ENCODE measurements at places on chromosomes 16 and 17. TPM values are rescaled to one million over a fixed set of nuclear protein-coding genes. Genes with fewer than 3 reads are reported as not detected.

GRCh38 chr16:2966043-2966807 is 2.1 kb downstream of the KREMEN2 start:
- no peak for DNase-seq
- H3K27me3 ChIP-seq: peaks cover 15% of the 10 kb centered on the region
- peaks cover 10% of the 10 kb centered on the region for H3K4me1 ChIP-seq
- no peak overlapping the region for H3K27ac ChIP-seq

- H3K4me1 ChIP-seq: peaks cover 27% of the 10 kb centered on the region
- peaks cover 8% of the 10 kb centered on the region for H3K36me3 ChIP-seq
- no peaks in the 10 kb centered on the region for H3K27me3 ChIP-seq
- H3K4me3 ChIP-seq: peak overlapping the region; percentile 98
Observed at GRCh38 chr17:49787884-49788477, 500 bp upstream of the KAT7 start.

GRCh38 chr17:18910326-18910725 is 41.6 kb upstream of the SLC5A10 start:
- H3K36me3 ChIP-seq: peaks cover 31% of the 10 kb centered on the region
- no peak for DNase-seq
- no peaks in the 10 kb centered on the region for H3K27me3 ChIP-seq
- no peaks in the 10 kb centered on the region for H3K4me1 ChIP-seq
- no peak overlapping the region for H3K27ac ChIP-seq

GRCh38 chr17:50087246-50087911 is 7.8 kb upstream of the PDK2 start:
- DNase-seq: no peak
- H3K36me3 ChIP-seq: no peaks in the 10 kb centered on the region
- no peak overlapping the region for H3K4me3 ChIP-seq

DNA sequence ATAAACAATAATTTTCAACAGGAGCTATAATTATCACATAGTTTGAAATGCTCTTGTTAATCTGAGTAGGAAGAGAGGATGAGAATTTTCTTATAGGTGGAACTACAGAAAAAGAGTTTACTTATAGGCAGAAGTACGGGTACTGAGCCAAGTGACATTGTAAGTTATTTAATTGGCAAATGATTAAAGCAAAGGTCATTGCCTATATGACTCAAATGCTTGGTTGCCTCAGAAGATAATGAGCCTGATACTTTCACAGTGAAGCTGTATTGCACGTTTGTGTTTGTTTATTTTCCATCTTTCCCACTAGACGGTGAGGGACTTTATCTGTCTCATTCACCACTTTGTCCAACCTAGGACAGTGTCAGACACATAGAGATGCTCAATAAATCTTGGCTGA is 749.3 kb downstream of the MAF start:
- no peaks in the 10 kb centered on the region for H3K27me3 ChIP-seq
- no peak overlapping the region for H3K27ac ChIP-seq
- peaks cover 3% of the 10 kb centered on the region for H3K4me1 ChIP-seq

DNA sequence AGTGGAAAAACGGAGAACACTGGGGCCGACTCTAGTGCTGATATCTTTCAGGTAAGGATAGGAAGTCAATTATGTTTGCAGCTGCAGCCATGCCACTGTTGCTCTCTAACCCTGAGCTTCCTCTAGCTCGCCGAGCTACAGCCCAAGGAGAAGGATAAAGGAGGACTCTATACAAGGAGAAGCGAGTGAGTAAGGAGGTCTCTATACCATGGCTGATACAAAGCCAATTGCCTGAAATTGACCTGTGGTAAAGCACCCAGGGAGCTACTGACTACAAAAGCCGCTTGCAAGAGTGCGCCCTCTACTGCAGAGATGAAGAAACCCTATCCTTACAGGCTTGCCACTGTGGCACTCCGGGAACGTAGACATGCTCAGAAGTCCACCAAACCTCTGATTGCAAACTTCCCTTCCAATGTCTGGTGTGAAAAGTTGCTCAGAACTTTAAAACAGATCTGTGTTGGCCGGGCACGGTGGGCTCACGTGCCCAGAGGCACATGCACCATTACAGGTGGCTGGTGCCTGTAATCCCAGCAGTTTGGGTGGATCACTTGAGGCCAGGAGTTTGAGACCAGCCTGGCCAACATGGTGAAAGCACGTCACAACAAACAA is 10.8 kb upstream of the SLC46A1 start:
- no peaks in the 10 kb centered on the region for H3K36me3 ChIP-seq
- peaks cover 24% of the 10 kb centered on the region for H3K27me3 ChIP-seq
- H3K27ac ChIP-seq: peak overlapping the region; percentile 4
- DNase-seq: no peak

GRCh38 chr16:66399930-66400329 is 27.2 kb upstream of the BEAN1 start:
- peaks cover 11% of the 10 kb centered on the region for H3K4me1 ChIP-seq
- H3K27ac ChIP-seq: no peak overlapping the region
- peak; percentile 32 for DNase-seq
- H3K4me3 ChIP-seq: no peak overlapping the region

The MYH4 gene
- total RNA-seq: 0.12 TPM

The HOXB5 gene
- 20.8 TPM for total RNA-seq

The QRICH2 gene
- total RNA-seq: 3.9 TPM

All from type B pancreatic cell (in vitro differentiated cells).